ENCODE measurements at places on chromosomes 1 and 21.

- DNase-seq: no peak
Measured at GRCh38 chr1:95382000-95382786, 148.2 kb downstream of the RWDD3 start.

- DNase-seq: no peak
Measured at GRCh38 chr1:42210421-42211133, 46.0 kb upstream of the GUCA2A start.

DNA sequence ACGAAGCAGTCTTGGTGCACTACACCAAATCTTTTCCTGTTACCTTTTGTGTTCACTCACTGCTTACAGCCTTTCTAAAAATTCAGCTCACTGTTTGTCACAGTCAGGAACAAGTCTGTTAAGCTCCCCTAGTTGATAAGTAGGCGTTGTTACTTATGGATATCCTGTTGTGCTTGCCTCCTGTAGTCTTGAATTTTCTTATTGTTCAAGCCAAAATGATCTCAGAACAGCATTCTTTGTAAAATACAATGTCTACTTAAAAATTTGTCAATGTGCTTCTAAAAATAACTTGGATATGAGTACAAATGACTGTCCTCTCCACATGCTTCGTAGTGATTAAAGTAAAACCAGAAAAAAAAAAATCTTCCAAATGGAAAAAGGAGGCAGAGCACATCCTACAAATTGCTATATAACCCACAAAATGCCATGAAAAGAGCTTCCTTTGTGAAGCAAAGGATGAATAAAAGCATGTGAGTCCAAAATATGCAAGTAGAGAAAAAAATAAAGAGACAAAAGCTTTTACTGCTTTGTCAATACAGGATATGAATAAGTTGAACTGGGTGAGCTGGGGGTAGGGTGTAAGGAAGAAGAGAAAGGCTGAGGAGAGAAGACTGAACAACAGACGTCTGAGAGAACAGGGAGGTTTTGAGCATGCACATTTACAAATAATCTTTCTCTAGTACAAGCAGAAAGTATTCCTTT lies 228.9 kb upstream of the ADGRL4 start:
- DNase-seq: no peak

DNA sequence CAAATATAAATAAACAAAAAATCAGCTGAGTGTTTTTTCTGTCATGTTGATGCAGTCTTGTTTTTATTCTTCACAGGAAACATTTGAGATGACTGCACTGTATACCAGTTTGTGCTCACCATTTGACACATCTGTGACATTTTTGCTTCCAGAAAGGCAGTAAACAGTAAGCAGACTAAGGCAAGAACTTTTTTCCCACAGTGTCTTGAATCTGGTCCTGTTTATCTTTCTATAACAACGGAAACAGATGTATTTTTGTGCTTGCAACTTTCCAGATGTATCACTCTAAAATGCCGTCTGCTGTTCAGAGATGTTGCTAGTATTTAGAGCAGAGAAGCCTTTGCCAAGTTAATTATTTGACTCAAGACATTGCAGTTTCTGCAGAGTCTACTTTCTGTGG lies 105.5 kb downstream of the ZC3H11B start:
- no peak for DNase-seq

GRCh38 chr1:176545034-176545639 lies 82.2 kb downstream of the PAPPA2 start:
- no peak for DNase-seq

- no peak for DNase-seq
Measured at GRCh38 chr1:165562571-165562970, 18.8 kb downstream of the LRRC52 start.

DNA sequence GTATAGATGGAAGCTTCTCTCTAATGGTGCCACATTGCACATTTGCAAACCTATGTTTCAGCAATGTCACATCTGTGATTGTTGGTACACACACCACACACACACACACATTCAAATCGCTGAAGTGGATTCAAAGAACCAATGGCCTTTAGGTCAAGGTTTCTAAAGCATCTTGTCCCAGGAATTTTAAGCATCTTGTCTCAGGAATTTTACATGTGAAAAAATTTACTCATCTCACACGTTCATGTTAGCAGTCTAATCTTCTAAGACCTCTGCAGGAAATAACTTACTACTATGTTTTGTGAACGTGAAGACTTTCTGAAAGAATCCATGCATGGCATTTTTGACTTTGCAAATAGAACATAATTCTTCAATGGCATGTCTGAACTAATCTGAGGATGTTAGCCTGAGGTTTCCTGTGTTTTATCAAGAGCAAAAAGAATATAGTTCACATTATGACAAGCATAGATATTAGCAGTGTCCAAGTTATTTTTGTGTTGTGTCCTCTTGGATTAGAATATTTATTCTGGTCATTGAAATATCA lies 125.1 kb downstream of the CYYR1 start:
- no peak for DNase-seq

DNA sequence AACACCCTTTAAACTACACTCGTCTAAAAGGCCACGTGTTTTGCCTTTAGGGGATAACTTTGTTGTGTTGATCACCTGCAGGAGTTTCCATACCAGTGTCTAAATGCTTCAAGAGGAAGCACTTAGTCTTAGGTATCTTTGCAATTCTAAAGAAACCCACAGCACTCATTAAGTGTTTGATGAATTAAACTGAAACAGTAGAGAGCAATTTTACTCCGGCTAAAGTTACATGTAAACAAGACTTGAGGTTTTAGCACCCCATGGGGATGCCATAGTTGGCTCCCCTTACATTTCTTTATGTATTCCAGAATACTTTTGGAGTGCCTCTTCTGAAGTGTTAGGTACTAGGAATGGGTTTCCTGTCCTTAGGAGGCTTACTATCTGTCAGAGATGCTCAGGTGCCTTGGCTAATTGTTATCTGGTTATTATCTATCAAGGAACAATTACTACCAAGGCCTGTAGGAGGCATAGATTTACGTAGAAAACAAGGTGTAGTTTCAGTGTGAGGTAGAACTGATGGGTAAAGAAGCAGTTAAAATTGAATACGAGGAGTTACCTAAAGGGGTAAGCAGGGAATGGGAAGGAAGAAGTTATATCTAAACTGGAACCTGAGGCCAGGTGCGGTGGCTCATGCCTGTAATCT lies 176.8 kb upstream of the SAMSN1 start:
- no peak for DNase-seq

- no peak for DNase-seq
Measured at GRCh38 chr1:198776602-198777029, 137.8 kb downstream of the PTPRC start.

DNA sequence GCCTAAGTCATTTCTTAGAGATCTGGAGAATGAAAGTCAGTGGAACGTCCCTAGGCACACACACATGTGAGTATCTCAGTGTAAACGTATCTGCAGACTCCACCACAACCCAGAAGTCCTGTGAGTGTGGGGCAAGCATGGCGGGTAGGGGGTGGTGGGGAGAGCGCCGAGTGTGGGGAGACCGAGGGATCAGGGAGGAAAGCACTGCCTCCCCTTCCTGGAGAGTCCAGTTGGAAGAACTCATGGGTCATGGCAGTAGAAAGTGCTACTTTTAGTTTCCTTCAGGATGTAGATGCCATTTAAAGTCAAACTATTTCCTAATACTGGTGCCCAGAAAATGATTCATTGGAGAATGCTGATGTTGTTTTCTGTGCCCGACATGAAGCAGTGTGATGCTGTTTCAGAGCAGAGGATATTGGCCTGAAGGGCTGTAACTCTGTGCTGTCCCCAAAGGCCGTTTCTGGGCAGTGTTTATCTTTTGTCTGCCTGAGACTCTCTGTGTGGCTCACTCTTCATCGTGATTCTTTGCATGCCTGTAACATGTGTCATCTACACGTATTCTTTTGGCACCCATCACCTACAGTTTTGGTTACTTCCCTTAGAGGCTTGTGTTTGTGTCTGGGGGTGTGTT lies 45.7 kb upstream of the TSPAN2 start:
- DNase-seq: no peak

DNA sequence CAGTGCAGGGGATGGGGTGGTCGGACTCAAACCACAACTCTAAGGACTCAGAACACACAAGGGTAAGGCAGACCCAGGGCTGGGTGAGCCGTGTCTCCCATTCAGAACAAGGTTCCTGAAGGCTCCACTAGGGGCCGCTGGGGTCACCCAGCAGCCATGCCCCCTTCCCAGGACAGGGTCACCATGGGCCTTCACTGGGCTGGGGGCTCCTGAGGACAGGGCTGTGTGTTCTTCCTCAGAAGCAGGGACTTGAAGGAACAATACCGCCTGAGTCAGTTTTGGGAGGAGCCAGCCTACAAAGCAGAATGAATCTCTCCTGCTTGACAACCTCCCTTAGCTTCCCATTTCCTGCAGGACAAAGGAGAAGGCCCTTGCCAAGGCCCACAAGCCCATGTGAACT lies 15.4 kb downstream of the RIMS3 start:
- no peak for DNase-seq

DNA sequence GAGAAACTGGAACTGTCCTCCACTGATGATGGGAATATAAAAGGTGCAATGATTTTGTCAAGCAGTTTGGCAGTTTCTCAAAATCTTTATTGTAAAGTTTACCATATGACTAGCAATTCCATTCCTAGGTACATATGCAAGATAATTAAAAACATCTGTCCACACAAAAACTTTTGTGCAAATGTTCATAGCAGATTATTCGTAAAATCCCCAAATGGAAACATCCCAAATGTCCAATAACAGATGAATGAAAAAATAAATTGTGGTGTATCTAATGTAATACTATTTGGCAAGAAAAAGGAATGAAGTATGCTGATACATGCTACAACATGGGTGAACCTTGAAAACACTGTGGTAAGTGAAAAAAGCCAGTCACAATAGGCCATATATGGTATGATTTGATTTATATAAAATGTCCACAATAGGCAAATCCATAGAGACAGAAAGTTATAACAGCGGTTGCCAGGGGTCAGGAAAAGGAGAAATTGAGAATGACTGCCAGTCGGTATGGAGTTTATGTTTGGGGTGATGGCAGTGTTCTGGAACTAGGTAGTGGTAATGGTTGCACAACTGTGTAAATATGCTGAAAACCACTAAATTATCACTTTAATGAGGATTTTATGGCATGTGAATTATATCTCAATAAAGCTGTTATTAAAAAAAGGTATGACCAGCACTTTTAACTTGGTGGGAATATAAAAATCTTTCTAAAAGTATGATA lies 81.7 kb upstream of the BEND5 start:
- DNase-seq: no peak

- DNase-seq: no peak
Measured at GRCh38 chr1:233233508-233234040, 62.0 kb downstream of the PCNX2 start.

DNA sequence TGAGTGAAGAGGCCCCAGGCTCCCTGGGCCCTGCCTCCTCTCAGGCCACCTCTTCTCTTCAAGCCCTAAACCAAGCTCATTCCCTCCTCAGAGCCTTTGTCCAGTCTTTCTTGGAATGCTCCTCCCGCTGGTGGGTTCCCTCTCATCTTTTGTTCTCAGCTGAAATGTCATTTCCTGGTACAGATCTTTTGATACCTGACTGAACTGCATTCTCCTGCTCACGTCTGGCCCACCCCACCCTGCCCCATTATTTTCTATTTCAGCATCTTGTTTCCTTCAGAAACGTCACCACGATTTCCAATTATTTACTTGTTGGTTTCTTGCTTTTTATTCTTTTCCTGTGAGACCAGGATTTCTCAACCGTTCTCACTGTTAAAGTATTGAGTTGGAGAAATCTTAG lies 16.4 kb downstream of the LAMB3 start:
- DNase-seq: no peak

DNA sequence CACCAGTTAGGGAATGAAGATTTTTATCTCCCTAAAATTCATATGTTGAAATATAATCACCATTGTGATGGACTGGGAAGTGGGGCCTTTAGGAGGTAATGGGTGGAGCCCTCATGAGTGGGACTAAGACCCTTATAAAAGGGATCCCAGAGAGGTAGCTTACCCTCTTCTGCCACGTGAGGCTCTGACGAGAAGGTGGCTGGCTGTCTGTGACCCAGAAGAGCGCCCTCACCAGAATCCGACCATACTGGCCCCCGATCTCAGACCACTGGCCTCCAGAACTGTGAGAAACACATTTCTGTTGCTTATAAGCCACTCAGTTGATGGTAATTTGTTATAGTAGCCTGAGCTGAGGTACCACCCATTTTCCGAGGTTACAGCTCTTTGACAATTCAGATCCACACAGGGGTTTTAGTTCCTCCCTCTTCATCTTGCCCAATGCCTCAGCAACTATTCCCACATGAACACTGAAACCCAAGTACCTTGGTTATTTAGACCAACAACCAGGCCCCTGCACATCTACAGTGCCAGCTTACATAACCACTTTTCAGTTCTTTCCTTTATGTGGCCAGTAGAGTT lies 27.6 kb upstream of the HUNK start:
- DNase-seq: no peak

DNA sequence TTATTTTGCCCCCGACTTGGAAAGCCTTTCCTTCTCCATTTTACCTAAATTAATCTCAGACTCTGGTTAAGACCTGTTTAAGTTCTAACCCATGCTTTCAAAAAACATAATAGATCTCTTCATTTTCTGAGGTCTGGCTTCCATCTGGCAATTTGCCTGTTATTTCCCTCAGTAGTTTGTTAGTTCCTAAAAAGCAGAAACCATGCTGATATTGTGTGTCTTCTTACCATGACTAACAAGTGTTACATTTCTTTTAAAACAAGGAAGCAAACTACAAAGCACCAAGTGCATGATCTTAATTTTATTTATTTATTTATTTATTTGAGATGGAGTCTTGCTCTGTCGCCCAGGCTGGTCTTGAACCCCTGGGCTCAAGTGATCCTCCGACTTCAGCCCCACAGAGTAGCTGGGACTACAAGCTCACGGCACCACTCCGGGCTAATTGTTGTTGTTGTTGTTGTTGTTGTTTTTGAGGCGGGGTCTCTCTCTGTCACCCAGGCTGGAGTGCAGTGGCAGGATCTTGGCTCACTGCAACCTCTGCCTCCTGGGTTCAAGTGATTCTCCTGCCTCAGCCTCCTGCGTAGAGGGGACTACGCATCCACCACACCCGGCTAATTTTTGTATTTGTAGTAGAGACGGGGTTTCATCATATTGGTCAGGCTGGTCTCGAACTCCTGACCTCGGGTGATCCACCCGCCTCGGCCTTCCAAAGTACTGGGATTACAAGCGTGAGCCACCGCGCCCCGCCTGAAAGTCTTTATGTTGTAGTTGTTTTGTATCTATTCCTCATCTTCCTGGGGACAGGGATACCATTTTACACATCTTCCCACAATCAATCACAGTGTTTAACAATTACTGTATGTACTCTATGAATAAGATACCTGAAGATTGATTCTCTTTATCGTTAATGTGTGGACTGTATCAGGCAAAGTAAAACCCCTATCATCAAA lies 1.3 kb upstream of the PATJ start:
- no peak for DNase-seq

- DNase-seq: no peak
Measured at GRCh38 chr1:30485072-30485471, 238.3 kb downstream of the MATN1 start.

- DNase-seq: no peak
Measured at GRCh38 chr1:214029796-214030195, 42.0 kb downstream of the PROX1 start.

Data from naive B cell (primary cell).